ENCODE measurements at places on chromosomes 7 and 10.

DNA sequence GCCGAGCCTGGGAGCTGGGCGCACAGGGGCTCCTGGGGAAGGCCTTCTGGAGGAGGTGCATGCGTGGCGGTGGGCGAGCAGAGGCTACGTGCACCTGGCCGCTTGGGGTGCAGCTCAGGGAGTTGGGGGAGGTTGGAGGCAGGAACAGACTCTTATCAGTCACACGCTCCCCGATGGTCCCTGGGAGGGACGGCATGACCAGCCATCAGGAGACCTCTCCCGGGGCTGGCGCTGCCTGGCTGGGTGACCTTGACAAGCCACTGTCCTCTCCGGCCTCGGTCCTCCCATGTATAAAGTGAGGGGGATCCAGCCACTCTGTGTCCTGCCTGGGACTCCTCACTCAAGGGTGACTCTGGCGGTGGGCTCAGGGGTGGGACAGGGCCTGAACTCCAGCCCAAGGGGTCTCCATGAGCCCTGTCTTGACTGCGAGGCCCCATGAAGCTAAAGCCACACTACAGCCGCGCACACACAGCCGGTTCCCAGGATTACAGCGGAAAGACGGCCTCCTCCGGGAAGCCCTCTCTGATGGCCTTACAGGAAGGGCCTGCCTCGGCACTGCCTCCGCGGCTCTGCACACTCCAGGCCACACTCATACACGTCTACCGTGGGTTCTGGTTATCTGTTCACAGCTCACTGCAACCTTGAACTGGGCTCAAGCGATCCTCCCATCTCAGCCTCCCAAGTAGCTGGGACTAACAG is 2.3 kb downstream of the TMEM184A start:
- no peak for DNase-seq

DNA sequence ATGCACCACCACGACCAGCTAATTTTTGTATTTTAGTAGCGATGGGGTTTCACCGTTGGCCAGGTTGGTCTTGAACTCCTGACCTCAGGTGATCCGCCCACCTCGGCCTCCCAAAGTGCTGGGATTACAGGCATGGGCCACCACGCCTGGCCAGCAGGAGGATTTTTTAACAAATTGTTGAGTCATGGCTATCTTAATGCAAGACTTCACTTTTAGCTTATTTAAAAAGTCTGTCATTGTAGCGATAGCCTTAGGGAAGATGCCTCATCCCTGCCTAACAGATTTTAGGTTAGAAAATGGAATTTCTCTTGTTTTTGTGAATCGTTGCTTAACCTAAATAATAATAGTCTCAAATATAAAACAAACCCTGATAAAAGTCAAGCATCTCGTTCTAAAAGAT is 35.5 kb downstream of the PPP2R2D start:
- DNase-seq: no peak

GRCh38 chr7:68823996-68824780 is 774.1 kb upstream of the AUTS2 start:
- no peak for DNase-seq

GRCh38 chr10:126551202-126551601 is 119.3 kb downstream of the C10orf90 start:
- no peak for DNase-seq

DNA sequence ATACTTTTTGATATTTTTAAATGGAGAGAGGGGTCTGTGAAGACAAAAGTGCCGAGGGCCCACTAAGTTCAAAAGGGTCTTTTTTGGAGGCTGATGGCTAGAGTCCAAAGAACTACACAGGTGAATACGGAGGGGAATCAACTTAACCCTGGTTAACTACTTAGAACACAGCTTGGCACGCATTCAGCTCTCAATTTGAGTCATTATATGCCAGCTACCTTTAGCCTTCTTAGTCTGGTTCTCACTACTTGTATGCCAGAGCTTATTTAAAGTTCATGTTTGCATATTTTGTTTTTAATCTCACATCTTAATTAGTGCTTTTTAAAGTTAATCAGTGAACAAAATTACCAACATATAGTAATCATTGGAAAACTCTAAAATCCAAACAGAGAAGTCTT is 80.8 kb downstream of the VWDE start:
- DNase-seq: no peak

DNA sequence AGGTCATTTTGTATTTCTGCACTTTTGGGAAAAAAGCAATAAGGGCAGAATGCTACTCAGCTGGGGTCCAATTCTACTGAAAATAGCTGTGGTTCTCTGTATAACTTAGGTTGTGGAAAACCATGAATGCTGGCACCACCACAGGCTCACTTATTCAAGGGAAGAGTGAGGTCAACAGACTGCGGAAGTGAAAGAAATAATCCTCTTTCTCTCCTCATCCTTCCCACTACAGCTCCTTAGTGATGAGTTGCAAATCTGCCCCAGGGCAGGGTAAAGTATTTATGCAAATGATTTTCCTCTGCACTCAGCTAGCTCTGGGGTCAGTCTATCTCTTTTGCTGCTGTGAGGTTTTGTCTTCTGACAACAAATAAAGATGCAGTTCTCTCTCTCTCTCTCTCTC is 74.1 kb upstream of the PTPRZ1 start:
- no peak for DNase-seq

DNA sequence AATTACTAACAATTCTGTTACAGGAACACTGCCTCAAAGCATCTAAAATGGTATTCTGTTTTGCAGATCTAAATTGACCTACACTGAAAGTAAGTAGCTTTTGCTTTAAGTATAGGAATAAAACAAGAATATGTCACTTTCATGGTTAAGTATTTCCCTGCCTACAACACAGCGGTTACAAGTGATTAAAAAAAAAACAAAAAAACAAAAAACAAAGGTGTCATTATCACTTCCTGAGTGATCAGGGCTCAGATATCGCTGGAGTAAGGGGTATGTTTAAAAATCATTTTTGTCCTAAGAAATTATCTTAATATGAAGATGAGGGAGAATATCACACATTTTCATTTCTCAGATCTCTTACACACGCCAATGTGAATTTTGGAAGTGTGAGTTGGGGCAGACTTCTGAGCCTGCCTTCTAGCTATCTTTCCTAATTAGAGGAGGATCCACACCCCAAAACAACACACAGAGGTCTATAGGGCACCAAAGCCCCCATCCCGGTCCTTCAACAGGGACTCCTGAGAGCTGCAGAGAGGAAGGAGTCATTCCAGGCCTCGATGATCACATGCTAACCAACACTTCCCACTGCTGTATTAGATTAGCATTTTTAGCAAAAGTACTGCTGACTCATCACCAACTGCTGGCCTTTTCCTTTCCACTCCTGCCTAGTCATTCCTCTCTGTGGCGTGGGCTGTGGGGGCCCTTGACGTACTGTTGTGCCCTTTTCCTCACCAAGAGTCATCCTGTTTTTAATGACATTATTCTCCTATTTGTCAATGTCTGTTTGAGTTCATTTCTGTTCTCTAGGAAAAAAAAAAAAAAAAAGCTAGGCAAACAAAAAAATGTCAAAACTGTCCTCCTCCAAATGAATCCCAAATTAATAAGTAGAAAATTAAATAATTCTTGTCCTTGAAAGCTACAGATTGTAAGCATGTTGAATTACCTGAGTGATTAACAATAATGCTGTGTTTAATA is 31.2 kb downstream of the PRTFDC1 start:
- DNase-seq: peak; percentile 69
